ENCODE measurements at places on chromosomes 7 and 10.

GRCh38 chr7:117750612-117751563, 122.4 kb downstream of the CTTNBP2 start:
- peak; percentile 29 for DNase-seq

DNA sequence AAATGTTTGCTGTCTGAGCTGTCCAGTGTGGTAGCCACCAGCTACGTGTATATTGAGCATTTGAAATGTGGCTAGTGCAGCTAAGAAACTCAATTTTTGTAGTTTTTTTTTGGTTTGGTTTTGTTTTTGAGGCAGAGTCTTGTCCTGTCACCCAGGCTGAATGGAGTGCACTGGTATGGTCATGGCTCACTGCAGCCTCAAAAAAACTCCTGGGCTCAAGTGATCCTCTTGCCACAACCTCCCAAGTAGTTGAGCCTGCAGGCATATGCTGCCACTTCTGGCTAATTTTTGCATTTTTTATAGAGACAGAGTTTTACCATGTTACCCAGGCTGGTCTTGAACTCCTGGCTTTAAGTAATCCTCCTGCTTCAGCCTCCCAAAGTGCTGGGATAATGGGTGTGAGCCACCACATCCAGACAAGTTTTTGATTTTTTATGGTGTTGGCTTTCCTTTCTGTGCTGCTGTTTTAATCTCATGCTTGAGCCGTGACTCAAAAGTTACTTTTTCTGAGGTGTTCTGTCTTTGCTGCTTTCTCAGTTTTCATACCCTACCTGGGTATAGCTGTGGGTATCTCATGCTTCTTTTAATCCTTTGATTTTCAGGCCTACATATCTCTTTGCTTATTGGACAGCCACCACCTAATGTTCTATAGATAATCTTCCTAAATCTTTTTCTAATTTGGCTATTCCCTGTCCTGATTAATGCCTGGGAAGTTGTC, 16.0 kb downstream of the WAC start:
- no peak for DNase-seq

GRCh38 chr10:102431452-102432124, 786 bp downstream of the CUEDC2 start:
- DNase-seq: peak; percentile 30

GRCh38 chr10:49351669-49352068, 44.2 kb downstream of the DRGX start:
- no peak for DNase-seq

DNA sequence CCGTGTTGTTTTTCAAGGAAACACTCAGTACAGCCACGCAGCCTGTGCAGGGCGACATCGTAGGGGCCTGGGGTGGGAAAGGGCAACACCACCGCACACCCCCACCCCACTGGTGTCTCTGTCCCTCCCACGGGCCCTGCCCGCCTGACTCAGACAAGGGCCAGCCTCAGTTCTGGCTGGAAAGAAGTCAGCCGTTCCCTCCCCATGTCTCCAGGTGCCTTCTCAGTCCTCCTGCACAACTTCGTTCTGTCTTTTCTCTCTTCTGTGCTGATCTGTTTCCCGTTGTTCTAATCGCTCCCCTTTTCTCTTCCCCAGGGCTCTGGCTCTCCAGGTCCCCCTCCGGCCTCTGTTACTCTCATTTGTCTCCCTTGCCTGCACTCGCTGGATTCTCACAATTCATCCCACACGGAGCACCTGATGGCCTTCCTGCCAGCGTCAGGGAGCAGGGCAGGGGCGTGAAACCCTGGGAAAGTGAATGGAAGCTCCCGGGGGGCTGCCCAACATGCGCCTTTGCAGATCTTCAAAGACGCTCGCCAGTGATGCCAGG, 97.7 kb downstream of the WDR37 start:
- DNase-seq: no peak

GRCh38 chr7:98314469-98314868, 33.0 kb downstream of the BRI3 start:
- DNase-seq: peak; percentile 27

DNA sequence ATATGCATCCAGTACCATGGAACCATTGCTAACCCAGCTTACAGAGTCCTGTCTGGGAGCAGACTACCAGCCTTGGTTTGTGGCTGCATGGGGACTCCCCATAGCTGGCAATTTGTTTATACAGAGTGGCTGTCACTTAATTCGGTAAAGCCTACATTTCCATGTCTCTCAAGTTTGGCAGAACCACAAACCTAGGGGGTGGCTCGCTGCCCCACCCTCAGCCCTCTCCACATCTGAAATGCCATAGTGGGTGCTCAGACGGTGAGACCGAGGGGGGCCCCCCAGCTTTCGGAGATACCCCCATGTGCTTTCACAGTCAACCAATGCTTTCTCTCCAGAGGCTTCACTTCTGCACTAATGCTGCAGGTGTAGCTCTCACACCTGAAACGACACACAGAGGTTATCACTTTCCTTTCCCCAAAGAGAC, 75.5 kb upstream of the KAT6B start:
- no peak for DNase-seq

GRCh38 chr7:497946-498655, 21.5 kb downstream of the PDGFA start:
- no peak for DNase-seq

- no peak for DNase-seq
Observed at GRCh38 chr7:12765431-12766100, 78.1 kb downstream of the ARL4A start.

- peak; percentile 97 for DNase-seq
Observed at GRCh38 chr7:143492043-143492471, 14.4 kb downstream of the TAS2R41 start.

DNA sequence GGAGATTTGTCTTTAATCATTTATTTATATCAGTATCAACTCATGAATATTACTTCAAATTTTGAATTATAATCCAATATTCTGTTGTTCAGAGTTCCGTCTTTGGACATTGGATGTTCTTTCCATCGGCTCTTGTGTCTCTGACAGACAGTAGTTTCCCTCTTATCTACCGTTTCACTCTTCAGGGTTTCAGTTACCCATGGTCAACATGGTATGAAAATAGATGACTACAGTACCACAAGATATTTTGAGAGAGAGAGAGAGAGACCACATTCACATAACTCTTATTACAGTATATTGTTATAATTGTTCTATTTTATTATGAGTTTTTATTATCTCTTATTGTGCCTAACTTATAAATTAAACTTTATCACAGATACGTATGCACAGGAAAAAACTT, 6.8 kb downstream of the SHTN1 start:
- DNase-seq: no peak

DNA sequence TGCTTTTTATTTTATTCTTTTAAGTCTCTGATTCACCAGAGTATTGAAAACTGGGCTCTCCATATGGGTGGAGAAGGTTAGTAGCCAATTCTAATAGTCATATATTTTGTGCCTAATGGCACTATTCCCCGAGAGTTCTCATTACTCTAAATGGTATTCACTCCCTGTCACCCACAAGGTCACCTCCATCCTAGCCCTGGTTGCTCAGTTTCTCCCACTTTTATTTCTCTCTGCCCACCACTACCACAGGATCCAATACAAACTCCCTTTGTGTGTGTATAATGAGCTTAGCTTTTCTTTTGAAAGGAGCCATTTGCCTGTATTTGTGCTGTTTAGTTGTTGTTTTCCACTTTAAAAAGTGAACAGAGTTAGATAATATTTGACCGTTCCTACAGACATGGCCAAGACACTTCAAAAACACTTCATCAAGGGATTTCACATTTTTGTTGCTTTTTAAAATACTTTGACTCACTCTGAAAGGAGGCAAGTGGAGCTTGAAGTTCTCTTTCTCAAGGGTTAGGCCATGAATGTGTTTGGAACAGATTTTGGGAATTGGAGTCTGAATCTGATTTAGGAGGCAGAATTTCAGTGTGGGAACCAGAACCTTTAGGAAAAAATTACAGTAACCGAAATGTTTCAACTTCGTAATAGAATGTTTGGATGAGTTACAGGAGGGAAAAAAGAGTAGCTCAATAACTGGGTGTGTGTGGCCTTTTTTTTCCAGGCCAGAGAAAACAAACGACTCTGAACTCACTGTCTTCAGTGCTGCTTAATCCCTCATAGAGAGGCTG, 321.3 kb downstream of the BICC1 start:
- no peak for DNase-seq

DNA sequence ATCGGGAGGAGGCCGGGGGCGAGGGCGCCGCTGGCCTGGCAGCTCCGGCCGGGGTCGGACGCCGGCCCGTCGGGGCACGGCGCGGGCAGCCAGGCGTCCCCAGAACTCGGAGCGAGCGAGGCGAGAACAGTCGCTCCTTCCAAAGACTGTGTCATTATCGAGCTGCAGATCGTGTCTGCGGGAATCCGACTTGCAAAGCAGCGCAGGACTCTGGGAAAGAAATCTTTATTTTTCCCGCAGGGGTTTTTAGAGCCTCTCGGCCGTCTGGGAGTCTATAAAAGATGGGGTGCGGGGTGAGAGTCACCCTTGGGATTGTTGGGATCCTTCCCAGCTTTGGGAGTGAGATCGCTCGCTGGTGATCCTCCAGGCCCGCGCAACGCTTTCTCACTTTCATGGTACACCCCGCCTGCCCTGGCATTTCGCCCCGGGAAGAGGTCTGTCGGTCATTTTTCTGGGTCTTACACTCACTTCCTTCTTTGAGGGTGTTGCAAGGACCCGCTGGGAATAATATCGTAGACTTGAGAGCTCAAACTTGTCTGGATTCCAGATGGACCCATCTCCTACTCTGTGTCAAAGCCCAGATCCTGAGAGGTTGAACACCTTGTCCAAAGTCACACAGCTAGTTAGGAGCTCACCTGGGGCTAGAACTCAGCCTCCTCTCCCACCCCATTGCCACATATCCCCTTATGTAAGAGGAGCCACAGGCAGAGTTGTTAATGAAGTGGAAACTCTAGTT, 1.0 kb downstream of the UBTD1 start:
- DNase-seq: peak; percentile 68

- DNase-seq: no peak
Observed at GRCh38 chr7:140322759-140323158, 75.6 kb downstream of the SLC37A3 start.

Data from iris pigment epithelial cell (primary cell).